Prostate gland (tissue), 2 donors: ENCODE measurements at places on chromosomes 2 and 18. TPM values are rescaled to one million over a fixed set of nuclear protein-coding genes. Genes with fewer than 3 reads are reported as not detected.
A peak's percentile ranks its signal among the peaks of the same experiment; 100 is the strongest.

- no peak overlapping the region for H3K27ac ChIP-seq
- H3K27me3 ChIP-seq: no peaks in the 10 kb centered on the region
- H3K36me3 ChIP-seq: no peaks in the 10 kb centered on the region
- H3K4me1 ChIP-seq: no peaks in the 10 kb centered on the region
- no peak overlapping the region for H3K4me3 ChIP-seq
Observed at GRCh38 chr2:652881-653480, 24.2 kb downstream of the TMEM18 start.

DNA sequence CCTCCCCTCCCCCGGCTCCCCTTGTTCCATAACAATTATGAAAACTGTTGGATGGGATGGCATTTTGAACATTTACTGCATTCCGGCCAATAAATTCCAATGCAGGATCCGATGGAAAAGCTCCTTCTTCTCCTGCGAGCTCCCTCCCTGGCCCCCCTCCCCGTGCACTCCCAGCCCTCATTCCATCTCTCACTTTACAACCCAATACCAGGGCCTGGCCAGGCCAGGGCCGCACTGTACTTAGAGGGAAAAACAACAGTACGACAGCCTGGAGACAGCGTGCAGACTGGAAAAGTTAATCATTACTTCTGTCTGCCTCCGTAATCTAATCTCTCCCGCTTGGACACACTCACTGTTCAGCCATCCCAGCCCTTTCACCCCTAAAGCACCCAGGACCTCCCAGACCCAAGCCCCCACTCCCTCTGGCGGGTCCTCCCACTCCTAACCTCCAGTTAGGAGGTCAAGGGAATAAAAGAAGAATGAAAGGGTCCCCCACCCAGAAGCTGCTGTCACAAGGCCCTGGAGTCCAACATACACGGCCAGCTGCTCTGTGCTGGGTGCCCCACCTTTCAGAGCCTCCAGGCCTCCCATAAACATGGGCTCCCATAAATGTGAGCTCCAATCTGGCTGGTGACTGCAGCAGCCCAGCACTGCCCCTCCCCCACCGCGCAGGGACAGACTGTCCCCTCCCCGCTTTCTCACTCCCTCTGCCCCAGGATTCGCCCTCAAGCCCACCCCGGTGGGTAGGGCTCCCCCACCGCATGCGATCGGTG is 20.6 kb downstream of the SMAD7 start:
- H3K27ac ChIP-seq: peak overlapping the region; percentile 70
- no peak for DNase-seq
- no peak overlapping the region for H3K4me3 ChIP-seq
- H3K27me3 ChIP-seq: no peaks in the 10 kb centered on the region
- H3K4me1 ChIP-seq: peaks cover 40% of the 10 kb centered on the region

DNA sequence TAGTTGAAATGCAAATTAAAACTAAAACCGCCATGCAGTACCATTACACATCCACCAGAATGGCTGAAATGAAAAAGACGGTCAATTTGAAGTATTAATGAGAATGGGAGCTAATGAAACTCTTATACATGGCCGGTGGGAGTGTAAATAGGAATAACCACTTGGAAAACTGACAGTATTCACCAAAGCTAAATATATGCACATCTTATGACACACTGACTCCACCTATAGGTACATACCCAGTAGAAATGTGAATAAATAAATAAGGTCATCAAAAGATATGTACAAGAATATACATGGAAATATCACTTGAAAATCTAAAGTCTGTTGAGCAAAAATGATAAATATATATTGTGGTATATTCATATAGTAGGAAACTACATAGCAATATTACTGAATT is 57.7 kb downstream of the CWC22 start:
- H3K27ac ChIP-seq: no peak overlapping the region
- H3K27me3 ChIP-seq: no peaks in the 10 kb centered on the region
- H3K4me1 ChIP-seq: no peaks in the 10 kb centered on the region

- peaks cover 4% of the 10 kb centered on the region for H3K4me1 ChIP-seq
- no peaks in the 10 kb centered on the region for H3K27me3 ChIP-seq
- H3K27ac ChIP-seq: peak overlapping the region; percentile 58
Observed at GRCh38 chr2:231701456-231702373, 6.6 kb upstream of the PTMA start.

GRCh38 chr2:134360745-134361487 is 107.0 kb downstream of the MGAT5 start:
- no peak for DNase-seq
- no peaks in the 10 kb centered on the region for H3K4me1 ChIP-seq
- no peak overlapping the region for H3K4me3 ChIP-seq
- H3K27ac ChIP-seq: no peak overlapping the region
- H3K27me3 ChIP-seq: no peaks in the 10 kb centered on the region
- no peaks in the 10 kb centered on the region for H3K36me3 ChIP-seq

DNA sequence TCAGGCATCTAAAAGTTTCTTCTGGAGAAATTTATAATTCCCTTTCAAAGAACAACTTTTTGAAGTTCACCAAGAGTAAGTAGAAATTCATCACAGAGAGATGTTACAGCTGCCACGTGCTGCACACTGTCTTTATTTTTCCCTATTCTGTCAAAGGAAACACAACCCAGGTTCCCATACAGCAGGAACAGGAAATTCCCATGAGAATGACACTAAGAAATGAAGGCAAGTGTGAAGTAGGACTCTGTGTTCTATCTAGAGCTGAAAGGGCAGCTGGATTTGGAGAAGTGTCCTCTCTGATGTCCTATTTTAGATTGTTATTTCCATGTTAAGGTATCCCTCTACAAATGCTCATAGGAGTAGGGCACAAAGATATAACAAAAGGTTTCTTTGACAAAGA is 58.8 kb downstream of the PID1 start:
- no peak for DNase-seq
- H3K27ac ChIP-seq: no peak overlapping the region
- H3K27me3 ChIP-seq: no peaks in the 10 kb centered on the region

DYTN gene
- total RNA-seq: not detected

GRCh38 chr2:46950314-46950713 is 34.7 kb upstream of the MCFD2 start:
- no peak for DNase-seq
- H3K27ac ChIP-seq: no peak overlapping the region
- H3K27me3 ChIP-seq: no peaks in the 10 kb centered on the region
- H3K36me3 ChIP-seq: no peaks in the 10 kb centered on the region
- H3K4me1 ChIP-seq: no peaks in the 10 kb centered on the region

- no peak overlapping the region for H3K4me3 ChIP-seq
- H3K27me3 ChIP-seq: no peaks in the 10 kb centered on the region
- H3K27ac ChIP-seq: no peak overlapping the region
- DNase-seq: no peak
- no peaks in the 10 kb centered on the region for H3K36me3 ChIP-seq
- H3K4me1 ChIP-seq: no peaks in the 10 kb centered on the region
Observed at GRCh38 chr2:81043681-81044080, 739.1 kb upstream of the LRRTM1 start.

RFX8 gene
- total RNA-seq: not detected

ABHD1 gene
- total RNA-seq: 7.0 TPM

- no peaks in the 10 kb centered on the region for H3K27me3 ChIP-seq
- no peak overlapping the region for H3K27ac ChIP-seq
- H3K36me3 ChIP-seq: no peaks in the 10 kb centered on the region
Observed at GRCh38 chr18:54023471-54023870, 201.0 kb downstream of the MBD2 start.

RANBP2 gene
- total RNA-seq: 96.2 TPM

- peak overlapping the region; percentile 42 for H3K27ac ChIP-seq
- H3K27me3 ChIP-seq: no peaks in the 10 kb centered on the region
- no peaks in the 10 kb centered on the region for H3K36me3 ChIP-seq
- H3K4me1 ChIP-seq: no peaks in the 10 kb centered on the region
Observed at GRCh38 chr2:130336877-130337734, 5.6 kb upstream of the IMP4 start.

- no peaks in the 10 kb centered on the region for H3K36me3 ChIP-seq
- H3K4me3 ChIP-seq: no peak overlapping the region
- H3K27ac ChIP-seq: peak overlapping the region; percentile 24
- no peak for DNase-seq
Observed at GRCh38 chr2:54572262-54572635, 116.1 kb downstream of the SPTBN1 start.

GRCh38 chr18:7485616-7486015 is 81.5 kb upstream of the PTPRM start:
- H3K27ac ChIP-seq: no peak overlapping the region
- no peaks in the 10 kb centered on the region for H3K36me3 ChIP-seq
- H3K4me3 ChIP-seq: no peak overlapping the region
- no peaks in the 10 kb centered on the region for H3K27me3 ChIP-seq
- no peak for DNase-seq
- H3K4me1 ChIP-seq: no peaks in the 10 kb centered on the region

CDK15 gene
- 1.2 TPM for total RNA-seq

MYCN gene
- 3.5 TPM for total RNA-seq
